Activated CD8-positive, alpha-beta T cell treated with anti-CD3 and anti-CD28 coated beads, Interleukin-2, amount 10 ng/mL, durations not matched to agents 7 days and 5 days (primary cell): ENCODE measurements at places on chromosomes 5 and 9. TPM values are rescaled to one million over a fixed set of nuclear protein-coding genes. Genes with fewer than 3 reads are reported as not detected.
A peak's percentile ranks its signal among the peaks of the same experiment; 100 is the strongest.

GRCh38 chr9:127660886-127661741, 45.7 kb upstream of the CFAP157 start:
- no peak for DNase-seq

- no peak for DNase-seq
These were observed 104.6 kb upstream of the SARDH start for GRCh38 chr9:133842721-133843227.

DNA sequence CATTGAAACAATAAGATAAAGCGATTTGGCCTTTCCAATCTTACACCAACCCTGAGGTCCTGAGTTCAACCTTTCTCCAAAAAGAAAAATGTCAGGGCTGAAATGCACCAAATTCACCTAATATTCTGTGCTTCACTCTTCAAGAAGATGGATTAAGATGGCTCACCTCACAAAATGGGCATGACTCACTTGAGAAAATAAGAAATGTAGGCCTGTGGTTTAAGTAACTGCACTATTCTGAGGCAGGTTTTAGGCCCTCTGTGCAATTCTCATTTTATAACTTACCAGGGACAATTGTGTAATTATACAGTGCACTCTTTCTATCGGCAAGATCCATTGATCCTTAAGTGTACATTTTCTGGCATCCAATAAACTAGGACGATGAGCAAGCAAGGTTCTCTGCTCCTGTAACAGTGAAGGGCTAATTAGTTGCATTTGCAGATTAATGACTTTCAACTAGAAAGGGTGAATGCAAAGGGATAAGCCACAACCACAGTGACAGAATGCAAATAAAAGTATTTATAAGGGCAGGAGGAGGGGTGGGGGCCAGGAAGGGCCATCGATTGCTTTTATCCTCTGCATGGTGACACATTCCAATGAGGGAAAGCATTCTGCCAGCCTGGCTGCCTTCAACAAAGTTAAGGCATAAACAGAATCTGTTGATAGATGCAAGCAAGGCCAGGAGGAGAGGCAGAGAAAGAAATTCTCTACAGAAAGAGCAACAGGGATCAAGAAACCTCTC, 214.5 kb downstream of the CAAP1 start:
- no peak for DNase-seq

- no peak for DNase-seq
These were observed 80.2 kb downstream of the PIK3R1 start for GRCh38 chr5:68295772-68296171.

DNA sequence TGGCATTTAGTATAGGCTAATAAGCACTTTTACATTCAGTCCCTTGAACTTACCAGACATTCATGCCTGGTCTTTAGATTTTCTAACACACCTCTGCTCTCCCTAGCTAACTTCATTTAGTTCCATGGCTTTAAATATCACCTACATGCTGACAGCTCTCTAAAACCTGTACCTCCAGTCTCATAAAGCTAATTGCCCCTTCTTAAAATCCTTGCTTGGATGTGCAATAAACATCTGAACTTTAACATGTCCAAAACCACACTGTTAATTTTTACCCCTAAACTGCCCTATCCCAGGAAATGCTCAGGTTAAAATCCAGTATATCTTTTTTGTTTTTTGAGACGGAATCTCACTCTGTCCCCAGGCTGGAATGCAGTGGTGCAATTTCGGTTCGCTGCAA, 139.8 kb downstream of the CPLANE1 start:
- no peak for DNase-seq

GRCh38 chr9:4614627-4615026, 47.5 kb upstream of the PLPP6 start:
- DNase-seq = no peak

DNA sequence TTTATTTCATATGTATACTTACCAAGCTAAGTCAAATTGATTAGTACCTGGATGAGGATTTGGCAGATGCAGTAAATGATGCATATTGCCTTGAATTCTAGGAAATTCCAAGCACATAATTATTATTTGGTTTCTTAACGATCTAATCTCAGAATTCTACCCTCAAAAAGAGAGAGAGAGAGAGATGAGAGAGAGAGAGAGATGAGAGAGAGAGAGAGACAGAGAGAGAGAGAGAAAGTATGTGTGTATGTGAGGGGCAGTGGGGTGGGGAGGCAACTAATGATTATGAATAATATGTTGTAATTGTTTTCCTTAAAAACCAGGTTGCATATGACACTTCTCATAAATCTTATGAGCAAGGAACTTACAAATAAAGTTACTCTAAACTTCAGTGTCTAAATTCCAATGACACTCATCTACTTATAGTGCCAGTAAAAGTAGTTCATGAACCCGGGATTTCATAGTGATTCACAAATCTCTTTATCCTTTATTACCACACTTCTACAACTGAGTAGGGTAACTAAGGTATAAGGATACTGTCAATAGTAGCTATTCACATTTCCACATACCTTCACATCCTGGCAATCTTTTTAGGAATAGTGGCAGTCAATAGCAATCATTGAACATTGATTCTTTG, 60.5 kb upstream of the EDIL3 start:
- no peak for DNase-seq

GRCh38 chr5:66848749-66849641, 252.8 kb downstream of the MAST4 start:
- DNase-seq = no peak

- DNase-seq = no peak
These were observed 56.2 kb downstream of the PLAC8L1 start for GRCh38 chr5:146048994-146049703.

GRCh38 chr9:94065535-94065961, 18.7 kb upstream of the PTPDC1 start:
- DNase-seq = peak; percentile 85

- DNase-seq = no peak
These were observed 2.9 kb downstream of the SNX18 start for GRCh38 chr5:54520438-54520846.

- peak; percentile 43 for DNase-seq
These were observed 162.2 kb downstream of the SREK1 start for GRCh38 chr5:66306105-66306843.

DNA sequence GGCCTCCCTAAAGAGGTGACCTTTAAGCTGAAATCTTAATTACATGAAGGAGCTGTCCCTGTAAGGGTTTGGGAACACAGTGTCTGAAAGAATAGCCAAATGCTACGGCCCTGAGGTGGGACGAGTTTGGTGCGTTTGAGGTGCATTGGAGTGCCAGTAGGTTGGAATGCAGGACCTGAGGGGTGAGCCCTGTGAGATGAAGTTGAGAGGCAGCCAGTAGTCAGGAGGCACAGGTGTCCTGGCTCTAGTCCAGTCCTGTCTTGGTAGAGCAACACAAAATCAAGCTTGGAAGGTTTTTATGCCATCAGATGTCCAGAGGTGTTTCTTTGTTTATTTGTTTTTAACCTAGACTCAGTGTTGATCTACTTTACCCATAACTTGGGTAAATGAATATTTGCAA, 108.5 kb downstream of the ARHGAP26 start:
- DNase-seq = no peak

GRCh38 chr9:6758248-6758497, 400 bp downstream of the KDM4C start:
- no peak for DNase-seq

DNA sequence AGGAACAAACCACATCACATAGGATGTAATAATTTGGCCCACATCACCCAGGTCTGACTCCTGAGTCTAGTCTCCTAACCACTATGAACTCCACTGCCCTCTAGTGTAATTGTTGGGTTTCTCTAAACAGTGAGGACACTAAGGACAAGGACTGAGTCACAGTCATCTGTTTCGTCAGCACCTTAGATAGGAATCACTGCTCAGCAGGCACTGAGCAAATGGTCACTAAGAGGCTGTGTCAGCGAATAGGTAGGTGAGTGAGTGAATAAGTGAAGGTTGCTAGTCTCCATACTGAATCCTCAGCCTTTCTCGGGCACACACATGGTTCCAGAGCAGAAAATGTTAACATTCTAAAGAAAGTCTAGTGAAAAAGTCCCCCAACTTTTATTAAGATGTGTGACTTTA, 278.6 kb downstream of the SPOCK1 start:
- DNase-seq = no peak

- no peak for DNase-seq
These were observed 183.5 kb downstream of the ROR2 start for GRCh38 chr9:91766315-91767069.

DNA sequence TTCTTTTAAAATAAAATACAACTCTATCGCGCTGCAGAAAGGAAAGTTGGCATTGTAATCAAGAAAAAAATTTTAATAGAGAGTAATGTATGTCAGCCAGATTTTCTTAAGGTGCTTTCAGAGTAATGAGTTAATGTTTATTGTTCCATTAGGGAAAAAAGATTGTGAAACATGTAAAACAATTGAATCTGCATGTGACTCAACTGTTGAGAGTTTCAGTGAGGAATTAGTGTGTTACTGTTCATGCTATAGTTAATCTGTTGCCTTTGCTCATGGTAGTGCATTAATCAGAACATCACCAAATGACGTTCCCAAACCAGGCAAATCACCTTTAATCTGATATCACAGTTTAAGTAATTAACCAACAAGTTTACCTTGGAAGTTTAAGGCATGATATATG, 600.5 kb downstream of the NR2F1-AS1 start:
- no peak for DNase-seq

- no peak for DNase-seq
These were observed 83.3 kb upstream of the CCDC112 start for GRCh38 chr5:115379622-115380344.

- no peak for DNase-seq
These were observed 106.9 kb upstream of the PTCH1 start for GRCh38 chr9:95623640-95624039.

GRCh38 chr9:111438541-111439235, 45.5 kb downstream of the ECPAS start:
- DNase-seq = no peak

DNA sequence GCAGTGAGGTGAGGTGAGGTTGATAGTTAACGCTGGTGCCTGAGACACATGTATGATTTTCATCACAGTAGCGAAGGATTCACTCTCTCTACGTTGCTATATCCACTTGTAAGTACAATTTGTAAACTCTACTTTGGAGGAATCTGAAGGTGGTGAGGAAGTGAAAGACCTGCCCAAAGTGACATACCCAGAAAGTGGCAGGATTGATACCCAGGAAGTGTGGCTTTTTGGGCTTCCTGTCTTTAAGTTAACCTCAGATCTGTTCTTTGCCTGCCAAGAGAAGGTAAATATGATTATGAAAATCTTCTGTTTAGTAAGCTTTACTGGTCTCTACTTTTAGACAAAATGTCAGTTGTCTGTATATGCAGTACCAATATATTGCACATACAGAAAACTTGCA, 143.1 kb downstream of the SH3GL2 start:
- no peak for DNase-seq

GRCh38 chr9:20528253-20528652, 94.0 kb downstream of the MLLT3 start:
- DNase-seq = peak; percentile 29

DNA sequence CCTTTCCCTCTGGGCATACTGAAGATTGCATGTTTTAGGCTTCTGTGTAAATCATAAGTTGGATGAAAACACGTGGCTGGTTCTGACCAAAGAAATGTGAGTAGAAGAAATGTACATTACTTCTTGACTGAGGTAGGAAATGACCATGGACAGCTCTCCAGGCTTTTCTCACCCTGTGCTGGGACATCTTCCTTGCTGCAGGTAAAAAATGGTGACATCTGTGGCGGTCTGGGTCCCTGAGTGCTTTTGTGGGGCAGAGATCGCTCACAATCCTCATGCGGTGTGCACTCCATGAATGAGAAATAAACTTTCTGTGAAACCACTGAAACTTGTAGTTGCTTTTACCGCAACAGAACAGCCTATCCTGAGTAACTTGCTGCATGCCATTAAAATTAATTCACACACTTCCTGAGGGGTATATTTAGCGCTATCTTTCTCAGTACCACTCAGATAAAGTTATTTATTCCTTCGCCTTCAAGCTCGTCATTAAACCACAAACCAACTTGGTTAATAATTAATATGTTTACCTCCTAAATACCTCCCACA, 730.4 kb downstream of the EFNA5 start:
- no peak for DNase-seq

GRCh38 chr9:33455945-33456344, 8.6 kb upstream of the AQP3 start:
- peak; percentile 36 for DNase-seq

DNA sequence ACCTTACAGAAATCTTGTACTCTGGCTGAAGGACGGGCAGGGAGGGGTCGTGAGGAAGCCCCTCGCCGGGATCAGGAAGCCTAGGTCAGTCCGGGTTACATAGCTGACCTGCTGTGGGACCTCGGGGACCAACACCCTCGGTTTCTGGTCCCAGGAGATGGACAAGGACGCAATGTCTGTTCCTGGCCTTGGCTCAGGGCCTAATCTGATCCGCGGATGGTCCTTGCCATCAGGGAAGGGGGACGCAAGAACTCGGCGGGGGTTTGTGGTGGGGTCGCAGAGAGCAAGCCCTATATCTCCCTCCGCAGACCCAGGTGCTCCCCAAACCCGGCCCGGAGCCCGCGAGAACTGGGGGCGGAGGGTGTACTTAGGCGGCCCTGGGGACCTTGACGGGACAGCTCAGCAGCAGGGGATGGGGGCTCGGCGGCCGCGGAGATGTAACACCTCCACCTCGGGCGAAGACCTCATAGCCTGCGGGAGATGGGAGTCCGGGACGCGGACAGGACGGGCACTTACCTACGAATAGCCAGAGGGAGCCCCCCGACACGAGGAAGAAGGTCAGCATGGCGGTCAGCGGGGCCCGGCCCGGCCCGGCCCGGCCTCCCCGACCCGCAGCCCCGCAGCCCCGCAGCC, 353 bp downstream of the ACSL6 start:
- DNase-seq = no peak

GRCh38 chr9:37801959-37802711, 1.5 kb downstream of the DCAF10 start:
- DNase-seq = no peak

DNA sequence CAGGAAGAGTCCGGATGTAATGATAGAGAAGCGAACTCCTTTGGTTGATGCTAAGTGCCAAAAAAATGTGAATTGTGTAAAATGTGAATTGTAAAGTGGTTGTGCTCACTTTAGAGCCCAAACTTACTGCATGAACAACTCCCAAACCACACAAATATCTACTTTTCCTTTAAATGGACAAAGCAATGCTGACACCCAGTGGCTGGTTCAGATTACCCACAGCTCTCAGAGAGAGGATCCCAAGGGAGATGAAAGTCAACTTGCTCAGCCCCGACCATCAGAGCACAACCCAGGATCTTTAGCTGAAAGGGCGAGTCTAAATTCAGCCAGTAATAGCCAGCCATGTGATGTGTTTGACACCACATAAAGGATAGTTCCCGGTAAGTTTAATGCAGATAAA, 133.7 kb downstream of the NMUR2 start:
- DNase-seq = no peak

Gene DBH
- total RNA-seq = not detected

Gene PTBP3
- 176 TPM for total RNA-seq

Gene SMIM33
- 0.65 TPM for total RNA-seq

Gene UGT3A1
- total RNA-seq = not detected

Gene TMEM252
- not detected for total RNA-seq

Gene SRD5A1
- 15.9 TPM for total RNA-seq

Gene ADAMTSL1
- not detected for total RNA-seq

Gene RGP1
- total RNA-seq = 22.9 TPM

Gene SUSD3
- total RNA-seq = 59.6 TPM

Gene NMUR2
- total RNA-seq = not detected

Gene CARD9
- total RNA-seq = 1.3 TPM
